ENCODE measurements at places on chromosomes 1 and 21.

GRCh38 chr1:232344791-232345399, 285.0 kb downstream of the SIPA1L2 start:
- no peak for DNase-seq

GRCh38 chr1:163824006-163824405, 502.3 kb downstream of the NUF2 start:
- DNase-seq = no peak

GRCh38 chr1:214378492-214378891, 97.5 kb downstream of the SMYD2 start:
- DNase-seq = no peak

DNA sequence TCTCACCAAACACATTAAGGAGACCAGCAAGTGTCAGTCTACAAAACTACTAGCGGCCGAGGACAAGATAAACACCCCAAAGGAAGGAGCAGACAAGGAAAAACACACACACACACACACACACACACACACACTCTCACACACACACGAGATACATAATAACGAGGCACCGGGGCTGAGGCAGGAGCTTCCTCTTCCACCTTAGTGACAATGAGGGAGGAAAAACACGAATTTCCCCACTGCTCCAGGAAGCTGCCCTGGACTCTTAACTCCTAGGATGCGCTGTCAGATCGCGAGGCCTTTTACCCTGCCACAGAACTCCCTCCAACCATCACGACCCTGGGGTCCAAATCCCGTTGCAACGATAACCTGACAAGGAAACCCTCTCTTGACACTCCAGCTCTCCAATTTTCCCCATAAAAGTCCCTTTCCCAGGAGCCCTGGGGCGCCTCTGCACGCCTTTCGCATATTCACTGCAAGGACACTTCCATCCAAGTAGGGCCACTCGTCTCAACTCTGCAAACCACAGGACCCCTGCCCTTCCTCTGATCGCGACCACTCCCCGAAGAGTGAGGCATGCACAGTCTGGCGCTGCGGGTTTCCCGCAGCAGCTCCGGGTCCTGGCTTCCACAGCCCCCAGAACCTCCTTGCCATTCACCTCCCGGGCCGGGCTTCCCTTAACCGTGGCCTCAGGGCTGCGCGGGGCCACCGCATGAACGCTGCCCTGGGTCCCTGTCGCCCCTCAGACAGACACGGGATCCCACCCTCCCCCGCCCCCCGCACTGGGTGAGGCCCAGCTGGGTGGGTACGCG, 581 bp downstream of the ETV3 start:
- no peak for DNase-seq

DNA sequence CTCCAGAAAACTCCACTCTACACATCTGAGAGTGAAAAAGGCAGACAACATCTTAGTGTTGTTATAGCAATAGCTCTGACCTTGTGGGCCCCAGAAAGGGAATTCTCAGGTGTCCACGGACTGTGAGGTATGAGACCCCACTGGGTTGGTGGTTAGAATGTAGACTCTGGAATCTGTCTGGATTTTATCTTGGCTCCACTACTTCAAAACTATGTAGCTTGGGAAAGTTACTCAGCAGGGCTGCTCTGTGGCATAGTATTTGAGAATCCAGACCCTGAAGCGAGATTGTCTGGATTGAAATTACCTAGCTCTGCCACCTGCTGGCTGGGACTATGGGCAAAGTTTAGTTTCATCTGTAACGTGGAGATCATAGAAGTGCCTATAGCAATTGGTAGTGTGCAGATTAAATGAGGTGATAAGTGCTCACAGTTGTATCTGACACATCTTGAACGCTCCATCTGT, 25.8 kb downstream of the PRDM2 start:
- no peak for DNase-seq

- DNase-seq = no peak
Observed at GRCh38 chr1:204837440-204838084, 33.1 kb upstream of the NFASC start.

GRCh38 chr1:30872033-30872947, 36.3 kb downstream of the SDC3 start:
- no peak for DNase-seq

DNA sequence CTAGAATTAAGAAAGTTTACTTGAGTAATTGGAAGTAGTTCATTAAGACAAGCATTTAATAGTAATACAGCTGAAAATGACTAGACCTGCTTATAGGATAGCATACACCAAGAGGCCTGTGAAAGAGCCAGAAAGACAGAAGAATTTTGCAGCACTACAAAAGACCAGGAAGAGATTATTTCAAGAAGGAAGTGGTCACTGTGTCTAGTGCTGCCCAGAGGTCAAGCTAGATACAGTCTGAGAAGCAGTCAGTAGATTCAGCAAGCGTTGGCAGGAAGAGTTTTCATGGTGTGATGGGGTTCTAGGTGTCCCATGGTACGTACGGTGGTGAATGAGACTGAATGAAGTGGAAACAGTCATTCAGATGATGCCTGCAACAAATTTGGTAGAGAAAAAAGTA, 31.5 kb downstream of the RGS8 start:
- DNase-seq = no peak

DNA sequence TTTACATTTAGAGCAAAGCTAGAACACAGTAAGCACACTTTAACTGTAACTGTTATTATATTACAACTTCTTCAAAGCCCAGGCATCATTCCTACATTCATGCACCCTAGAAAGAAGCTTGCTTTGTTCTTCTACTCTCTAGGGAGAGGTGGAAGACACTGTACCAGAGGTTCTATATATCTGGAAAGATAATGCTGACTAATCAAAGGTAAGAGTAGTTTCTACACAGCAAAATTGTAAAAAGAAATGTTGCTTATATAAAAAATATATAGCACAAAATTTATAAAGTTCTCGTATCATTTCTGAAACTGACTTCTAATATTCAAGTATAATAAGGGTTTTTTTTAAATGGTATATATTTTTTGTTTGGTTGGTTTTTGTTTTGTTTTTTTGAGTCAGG, 44.0 kb downstream of the EYA3 start:
- DNase-seq = no peak

DNA sequence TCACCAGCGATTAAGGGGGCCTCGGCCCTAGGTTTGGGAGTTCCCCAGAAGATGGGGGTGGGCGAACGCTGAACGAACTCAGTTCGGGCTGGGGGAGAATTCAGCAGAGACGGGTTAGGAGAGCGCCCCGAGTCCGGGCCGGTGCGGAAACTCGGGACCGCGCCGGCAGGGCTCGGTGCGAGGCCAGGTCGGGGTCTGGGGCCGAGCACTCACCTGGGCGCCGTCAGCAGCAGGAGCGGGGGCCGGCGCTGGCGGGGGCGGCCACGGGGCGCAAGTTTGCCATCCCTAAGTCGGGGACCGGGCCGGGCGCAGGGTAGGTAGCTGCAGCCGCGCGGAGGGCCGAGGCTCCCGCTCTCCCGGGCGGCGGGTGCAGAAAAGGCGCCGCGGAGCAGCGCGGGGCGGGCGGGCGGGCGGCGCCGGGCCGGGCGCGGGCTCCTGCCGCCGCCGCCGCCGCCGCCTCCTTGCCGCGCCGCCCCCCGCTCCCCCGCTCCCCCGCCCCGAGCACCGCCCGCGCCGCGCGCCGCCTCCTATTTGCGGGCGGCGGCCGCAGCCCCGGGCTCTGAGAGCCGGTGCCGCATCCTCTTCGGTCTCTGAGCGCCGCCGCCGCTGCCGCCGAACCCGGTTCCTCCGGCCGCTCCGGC, 349 bp downstream of the ADGRB2 start:
- DNase-seq = no peak

DNA sequence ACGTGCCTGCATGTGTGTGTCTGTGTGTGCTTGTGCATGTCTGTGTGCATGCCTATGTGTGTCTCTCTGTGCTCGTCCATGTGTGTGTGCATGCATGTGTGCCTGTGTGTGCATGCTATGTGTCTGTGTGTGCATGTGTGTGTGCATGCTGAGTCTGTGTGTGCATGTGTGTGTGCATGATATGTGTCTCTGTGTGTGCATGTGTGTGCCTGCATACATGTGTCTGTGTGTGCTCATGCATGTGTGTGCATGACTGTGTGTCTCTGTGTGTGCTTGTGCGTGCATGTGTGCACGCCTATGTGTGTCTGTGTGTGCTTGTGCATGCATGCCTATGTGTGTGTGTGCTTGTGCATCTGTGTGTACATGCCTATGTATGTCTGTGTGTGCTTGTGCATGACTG, 52.3 kb downstream of the TCP10L start:
- no peak for DNase-seq

Measured in chondrocyte (in vitro differentiated cells).